ENCODE measurements at places on chromosomes 16 and 17.

DNA sequence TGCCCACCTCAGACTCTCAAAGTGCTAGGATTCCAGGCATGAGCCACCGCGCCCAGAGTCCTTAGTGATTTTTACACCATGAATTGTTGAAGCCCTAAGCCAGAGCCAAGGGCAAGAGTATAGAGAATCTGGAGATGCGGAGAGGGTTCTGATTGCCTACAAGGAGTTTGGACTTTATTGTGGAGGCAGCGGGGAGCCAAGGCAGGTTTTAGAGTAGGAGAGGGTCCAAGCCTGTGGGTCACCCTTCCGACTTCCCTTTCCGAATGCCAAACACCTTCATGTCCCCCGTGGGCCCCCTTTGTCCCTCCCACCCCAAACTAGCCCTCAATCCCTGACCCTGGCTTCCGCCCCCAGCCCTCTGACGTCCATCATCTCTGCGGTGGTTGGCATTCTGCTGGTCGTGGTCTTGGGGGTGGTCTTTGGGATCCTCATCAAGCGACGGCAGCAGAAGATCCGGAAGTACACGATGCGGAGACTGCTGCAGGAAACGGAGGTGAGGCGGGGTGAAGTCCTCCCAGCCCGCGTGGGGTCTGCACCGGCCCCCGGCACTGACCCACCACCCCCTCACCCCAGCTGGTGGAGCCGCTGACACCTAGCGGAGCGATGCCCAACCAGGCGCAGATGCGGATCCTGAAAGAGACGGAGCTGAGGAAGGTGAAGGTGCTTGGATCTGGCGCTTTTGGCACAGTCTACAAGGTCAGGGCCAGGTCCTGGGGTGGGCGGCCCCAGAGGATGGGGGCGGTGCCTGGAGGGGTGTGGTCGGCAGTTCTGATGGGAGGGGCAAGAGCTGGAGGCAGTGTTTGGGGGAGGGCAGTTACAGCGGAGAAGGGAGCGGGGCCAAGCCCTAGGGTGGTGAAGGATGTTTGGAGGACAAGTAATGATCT is 7.1 kb downstream of the MIEN1 start:
- DNase-seq, result no peak

DNA sequence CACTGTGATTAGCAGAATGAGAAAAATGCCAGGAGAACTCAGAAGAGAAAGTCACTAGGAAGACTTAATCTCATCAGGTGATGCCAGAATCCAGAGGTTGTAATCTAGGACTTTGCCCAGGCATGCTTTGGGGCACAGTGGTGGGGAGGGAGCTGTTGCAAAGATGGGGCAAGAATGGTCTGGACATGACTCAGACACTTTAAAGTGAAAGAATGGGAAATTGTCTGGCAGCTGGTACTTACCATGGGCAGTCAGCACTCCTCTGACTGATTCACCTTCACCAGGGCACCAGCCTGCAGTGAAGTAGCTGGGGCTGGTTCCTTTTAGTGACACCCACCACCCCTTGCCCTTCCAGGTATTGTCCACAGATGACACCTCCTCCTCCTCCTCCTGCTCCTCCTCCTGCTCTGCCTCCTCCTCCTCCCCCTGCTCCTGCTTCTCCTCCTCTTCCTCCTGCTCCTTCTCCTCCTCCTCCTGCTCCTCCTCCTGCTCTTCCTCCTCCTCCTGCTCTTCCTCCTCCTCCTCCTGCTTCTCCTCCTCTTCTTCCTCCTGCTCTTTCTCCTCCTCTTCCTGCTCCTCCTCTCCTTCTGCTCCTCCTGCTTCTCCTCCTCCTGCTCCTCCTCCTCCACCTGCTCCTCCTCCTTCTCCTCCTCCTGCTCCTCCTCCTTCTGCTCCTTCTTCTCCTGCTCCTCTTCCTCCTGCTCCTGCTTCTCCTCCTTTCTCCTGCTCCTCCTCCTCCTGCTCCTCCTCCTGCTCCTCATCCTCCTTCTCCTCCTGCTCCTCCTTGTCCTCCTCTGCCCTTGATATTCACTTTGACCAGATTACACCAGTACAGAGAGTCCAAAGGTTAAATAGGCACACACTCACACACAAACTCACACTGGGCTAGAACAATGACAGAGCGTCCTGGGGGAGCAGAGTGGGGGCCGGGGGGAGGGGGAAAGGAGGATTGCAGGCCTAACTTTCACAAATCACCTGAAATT is at the start of gene CHD9NB:
TSS of gene CHD9NB (minus strand) at position 379 of the 983 bp plus-strand sequence. CDS start 8,739 bp downstream, outside the sequence.
- peak; percentile 93 for DNase-seq

GRCh38 chr17:6239241-6239798 is 169.1 kb downstream of the WSCD1 start:
- no peak for DNase-seq

DNA sequence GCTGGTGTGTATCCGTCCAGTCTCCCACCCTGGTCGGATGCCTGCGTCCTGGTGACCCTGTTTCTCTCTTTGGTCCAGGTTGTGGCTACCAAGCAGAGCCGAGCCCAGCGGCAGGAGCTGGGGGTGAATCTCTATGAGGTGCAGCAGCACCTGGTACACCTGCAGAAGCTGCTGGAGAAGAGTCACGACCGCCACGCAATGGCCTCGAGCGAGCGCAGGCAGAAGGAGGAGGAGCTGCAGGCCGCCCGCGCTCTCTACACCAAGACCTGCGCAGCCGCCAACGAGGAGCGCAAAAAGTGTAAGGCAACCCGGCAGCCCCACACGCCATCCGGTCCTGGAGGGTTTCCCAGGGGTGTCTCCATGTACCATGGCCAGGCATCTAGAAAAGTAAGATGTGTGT is 13.5 kb downstream of the CCDC40 start:
- DNase-seq, result no peak

GRCh38 chr17:81980707-81981343 is 3.4 kb downstream of the ASPSCR1 start:
- DNase-seq, result no peak
